ENCODE measurements at places on chromosomes 3 and 15.

DNA sequence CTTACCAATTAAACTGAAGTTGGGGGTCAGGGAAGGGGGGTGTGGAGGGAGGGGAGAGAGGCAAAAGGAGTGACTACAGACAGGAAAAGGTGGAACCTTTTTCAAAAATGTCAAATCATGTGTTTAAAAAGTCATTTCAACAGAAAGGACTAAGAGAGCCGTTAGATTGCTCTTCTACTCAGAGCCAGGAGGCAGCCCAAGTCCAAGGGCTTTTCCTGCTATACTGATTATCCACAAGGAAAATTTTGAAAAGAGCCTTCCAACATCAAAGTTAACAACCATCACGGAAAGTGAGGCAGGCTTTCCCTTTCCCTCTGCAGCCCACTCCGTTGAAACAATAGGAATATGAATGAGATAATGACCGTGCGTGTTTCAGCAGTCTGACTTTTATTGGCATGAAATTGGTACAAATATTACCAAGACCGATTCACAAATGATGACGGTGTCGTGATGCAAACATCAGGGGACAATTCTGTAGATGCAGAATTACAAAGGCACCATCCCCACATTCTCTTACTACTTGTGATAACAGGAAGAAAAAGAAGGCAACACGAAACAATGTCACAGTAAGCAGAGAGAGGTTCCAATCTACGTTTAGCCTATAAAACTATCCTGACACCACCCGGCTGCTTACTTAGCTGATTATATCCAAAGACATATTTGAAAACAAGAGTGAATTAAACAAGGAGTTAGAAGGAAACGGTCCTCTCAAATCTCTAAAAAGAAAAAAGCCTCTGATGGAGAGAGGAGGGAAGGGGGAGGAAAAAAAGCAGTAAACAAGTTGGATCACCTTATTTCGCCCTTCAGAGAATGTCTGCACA lies 453.7 kb downstream of the FOXP1 start:
- DNase-seq = no peak

GRCh38 chr3:14491396-14492190 lies 48.5 kb downstream of the GRIP2 start:
- no peak for DNase-seq

- DNase-seq = no peak
These were observed 57.1 kb downstream of the ADAMTS17 start for GRCh38 chr15:100284701-100285100.

DNA sequence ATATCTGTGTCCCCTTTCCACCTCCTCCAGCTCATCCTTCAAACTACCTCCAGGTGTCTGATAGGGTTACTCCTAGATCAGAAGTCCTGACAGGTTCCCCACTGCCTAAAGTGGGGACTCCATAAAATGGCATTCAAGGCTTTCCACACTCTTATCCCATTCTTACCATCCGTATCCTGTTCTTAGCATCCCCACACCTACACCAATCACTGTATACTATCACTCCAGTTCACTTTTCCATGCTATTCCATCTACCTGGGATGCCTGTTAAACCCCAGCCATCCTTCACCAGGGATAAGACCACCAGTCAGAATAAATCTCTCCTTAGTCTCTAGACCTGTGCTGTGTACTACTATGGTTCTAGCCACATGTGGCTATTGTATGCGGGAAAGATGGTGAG lies 19.1 kb downstream of the SSR3 start:
- DNase-seq = no peak

GRCh38 chr3:127049393-127049792 lies 66.5 kb downstream of the PLXNA1 start:
- DNase-seq = no peak

GRCh38 chr3:49163609-49164008 lies 2.5 kb downstream of the CCDC71 start:
- DNase-seq = no peak

- no peak for DNase-seq
These were observed 120.8 kb downstream of the FEZF2 start for GRCh38 chr3:62252438-62253157.

GRCh38 chr3:10557250-10557649 lies 51.9 kb upstream of the ATP2B2 start:
- DNase-seq = no peak

DNA sequence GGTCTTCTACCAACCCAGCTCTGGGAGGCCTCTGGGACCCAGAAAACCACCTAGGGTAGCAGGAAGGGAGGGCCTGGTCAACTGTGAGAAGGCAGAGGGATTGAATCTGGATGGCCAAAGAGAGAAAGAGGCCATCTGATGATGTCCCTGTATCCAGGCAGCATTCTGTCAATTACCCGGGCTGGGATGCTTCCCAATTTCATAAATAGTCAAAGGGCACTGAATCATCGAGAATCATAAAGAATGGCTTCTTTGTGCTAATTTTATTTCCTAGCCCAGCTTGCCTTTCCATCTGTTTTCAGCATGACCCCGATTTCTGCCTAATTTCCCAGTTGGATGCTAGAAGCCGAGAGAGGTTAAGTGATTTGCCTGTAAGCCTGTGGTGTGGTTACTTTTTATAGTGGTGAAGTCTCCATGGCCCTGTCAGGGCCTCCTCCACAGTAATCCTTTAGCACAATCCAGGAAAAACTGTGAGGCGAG lies 129.2 kb downstream of the FAM43A start:
- DNase-seq = no peak

- DNase-seq = no peak
These were observed 24.2 kb upstream of the C15orf39 start for GRCh38 chr15:75177360-75178071.

DNA sequence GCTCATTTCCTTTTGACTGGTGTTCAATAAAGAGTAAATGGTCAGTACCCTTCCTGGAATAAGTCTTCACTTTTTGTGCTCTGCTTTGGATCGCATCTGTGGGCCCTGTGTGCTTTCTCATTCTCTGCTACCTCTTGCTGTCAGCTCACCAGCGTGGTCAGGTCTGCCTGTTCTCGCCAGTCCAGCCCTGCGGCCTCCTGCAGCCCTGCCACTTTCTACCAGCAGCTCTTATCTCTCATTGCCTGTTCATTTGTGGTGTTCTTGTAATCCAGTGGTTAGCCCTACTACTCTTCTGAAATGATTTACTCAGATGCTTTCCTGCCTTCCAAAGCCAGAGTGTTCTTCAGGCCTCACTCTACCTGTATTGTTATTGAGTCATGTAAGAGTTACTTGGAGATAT lies 54.8 kb downstream of the CHCHD6 start:
- no peak for DNase-seq

GRCh38 chr3:143471705-143472104 lies 352.1 kb downstream of the CHST2 start:
- no peak for DNase-seq

DNA sequence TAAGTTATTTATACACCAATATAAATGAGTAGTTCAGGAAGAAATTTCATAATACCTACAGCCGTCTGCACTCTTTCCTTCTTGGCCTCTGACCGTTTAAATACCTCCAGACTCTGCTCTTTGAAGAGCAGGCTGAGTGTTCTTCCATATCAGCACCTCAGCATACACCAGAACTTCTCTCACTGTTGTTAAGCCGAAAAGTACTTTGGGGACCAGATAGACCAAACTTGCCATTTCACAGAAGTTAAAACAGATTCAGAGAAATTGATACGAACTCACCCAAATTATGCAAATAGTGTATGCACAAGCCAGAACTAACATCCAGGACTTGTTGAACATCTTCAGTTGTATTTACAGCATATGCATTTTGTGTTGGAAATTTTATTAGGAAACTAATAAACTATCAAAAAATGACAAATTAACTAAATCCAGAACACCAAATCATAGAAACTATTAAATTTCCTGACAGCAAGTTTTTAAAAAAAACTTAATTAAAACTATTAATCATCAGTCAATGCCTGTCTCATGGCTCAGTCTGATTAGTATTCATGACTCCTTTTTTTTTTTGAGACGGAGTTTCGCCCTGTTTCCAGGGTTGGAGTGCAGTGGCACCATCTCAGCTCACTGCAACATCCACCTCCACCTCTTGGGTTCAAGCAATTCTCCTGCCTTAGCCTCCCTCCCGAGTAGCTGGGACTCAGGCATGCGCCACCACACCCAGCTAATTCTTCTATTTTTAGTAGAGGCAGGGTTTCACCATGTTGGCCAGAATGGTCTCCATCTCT lies 24.1 kb downstream of the CGGBP1 start:
- DNase-seq = no peak

GRCh38 chr3:130242850-130243569 lies 102.5 kb upstream of the COL6A5 start:
- no peak for DNase-seq

DNA sequence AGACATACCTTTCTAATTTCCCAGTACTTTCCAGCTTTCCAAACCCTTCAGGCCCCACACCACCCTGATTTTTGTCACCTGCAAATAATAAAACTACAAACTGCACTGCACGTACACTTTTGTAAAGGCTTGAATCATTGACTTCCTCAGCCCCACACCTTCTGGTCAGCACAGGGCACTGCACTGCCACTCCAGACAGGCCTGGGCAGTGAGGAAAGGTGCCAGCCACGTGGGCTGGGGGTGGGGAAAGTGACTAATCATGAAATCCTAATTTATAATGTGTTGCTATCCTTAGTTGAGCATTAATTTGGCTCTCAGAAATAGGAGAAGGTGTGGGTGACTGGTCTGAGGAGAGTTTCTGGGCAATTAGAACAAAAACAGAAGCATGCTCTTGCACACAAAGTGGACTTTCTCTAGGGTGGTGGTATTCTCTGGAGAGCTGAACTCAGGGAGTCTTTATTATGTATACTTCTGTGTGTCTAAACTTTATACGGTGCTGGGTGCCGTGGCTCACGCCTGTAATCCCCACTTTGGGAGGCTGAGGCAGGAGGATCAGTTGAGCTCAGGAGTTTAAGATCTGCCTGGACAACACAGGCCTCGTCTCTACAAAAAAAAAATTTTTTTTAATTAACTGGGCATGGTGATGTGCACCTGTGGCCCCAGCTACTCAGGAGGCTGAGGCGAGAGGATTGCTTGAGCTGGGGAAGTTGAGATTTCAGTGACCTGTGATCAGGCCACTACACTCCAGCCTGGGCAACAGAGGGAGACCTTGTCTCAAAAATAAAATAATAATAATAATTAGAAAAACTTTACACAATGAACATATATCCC lies 58.2 kb upstream of the FLNB start:
- DNase-seq = no peak

DNA sequence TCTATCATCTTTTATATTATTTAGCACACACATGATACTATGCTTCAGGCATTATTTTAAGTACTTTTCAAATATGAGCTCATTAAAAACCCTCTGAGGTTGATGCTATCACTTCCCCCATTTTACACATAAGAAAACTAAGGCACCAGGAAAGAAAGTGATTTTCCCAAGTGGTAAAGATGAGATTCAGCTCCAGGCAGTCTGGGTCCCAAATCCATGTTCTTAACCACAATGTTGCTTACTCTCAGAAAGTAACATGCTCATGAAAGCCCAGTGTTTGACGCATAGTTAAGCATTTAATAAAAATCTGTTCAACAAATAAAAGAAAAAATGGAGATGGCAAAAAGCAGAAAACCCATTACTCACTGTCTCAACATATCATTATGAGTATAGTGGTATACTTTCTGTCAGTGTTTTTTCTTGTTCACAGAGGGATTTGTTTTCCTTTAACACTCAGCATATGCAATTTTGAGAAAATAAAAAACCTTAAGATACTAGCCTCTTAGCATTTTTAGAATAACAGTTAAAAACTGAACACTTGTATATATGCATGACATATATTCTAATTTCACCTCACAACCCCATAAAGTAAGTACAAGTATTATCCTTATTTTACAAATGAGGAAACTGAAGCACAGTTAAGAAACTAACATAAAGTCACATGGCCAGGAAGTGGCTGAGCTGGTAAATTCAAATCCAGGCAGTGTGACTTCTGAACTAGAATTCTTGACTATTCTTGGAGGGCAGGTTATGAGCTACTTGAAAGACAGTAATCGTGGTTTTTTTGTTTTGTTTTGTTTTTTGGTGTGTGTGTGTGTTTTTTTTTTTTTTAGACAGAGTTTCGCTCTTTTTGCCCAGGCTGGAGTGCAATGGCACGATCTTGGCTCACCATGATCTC lies 10.4 kb downstream of the PEAK1 start:
- no peak for DNase-seq

- DNase-seq = no peak
These were observed 9.3 kb downstream of the LRCH3 start for GRCh38 chr3:197800379-197800778.

DNA sequence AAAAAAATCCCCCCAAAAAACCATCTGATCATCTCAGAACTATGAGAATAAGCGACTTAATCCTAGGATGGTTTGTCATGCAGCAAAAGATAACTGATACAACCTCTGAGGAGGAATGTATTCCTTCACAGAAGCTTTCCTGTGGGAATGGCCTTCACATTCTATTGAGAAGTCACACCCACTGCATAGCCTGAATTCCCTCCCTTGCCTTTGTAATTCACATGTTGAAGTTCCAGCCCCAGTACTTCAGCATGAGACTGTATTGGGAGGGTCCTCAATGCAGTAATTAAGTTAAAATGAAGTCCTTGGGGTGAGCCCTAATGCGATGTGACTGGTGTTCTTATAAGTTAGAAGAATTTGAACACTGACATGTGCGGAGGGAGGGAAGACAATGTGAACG lies 395.2 kb downstream of the TUSC7 start:
- no peak for DNase-seq

GRCh38 chr3:8488877-8489276 lies 12.7 kb upstream of the LMCD1 start:
- no peak for DNase-seq

GRCh38 chr3:160098261-160098908 lies 109.8 kb downstream of the IL12A start:
- DNase-seq = no peak

DNA sequence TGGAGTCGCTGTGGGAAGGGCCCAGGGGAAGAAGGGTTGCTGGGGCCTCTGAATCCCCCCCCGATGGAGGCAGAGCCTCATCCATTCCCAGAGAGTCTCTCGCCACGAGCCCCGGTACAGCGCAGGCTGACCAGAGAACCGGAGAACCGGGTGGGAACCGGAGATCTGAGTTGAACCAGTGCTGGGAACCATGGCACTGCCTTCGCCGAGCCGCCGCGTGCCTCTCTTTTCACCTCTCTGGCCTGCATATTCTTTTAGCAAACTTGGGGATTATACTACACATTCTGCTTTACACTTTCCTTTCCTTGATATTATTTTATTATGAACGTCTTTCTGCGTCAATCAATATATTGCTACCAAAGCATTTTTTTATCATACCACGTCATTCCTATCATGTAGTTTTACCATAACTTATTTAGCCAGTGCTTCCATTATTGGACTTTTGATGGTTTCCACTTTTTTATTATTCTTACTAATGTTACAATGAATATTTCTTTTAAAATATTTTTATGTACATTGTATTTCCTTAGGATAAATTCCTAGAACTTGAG lies 7.2 kb downstream of the NRROS start:
- no peak for DNase-seq

GRCh38 chr15:63006032-63006878 lies 36.3 kb upstream of the TPM1 start:
- DNase-seq = no peak

GRCh38 chr3:158769549-158769948 lies 32.3 kb upstream of the MFSD1 start:
- no peak for DNase-seq

DNA sequence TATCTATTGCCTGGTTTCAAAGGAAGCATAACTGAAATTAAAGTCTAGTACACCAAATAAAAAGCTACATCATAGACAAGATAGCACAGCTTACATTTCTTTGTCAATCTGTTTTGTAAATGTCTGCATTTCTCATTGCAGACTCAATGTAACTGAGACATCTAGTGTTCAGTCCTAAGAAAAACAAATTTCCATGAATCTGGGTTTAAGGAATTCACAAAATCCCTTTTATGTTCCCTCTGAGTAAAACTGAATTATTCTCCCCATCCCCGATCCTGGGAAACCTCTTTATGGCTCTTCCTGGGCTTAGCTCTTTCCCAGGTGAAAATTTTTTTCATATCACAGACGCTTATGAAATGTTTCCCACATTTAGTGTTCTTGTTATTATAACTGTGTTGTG lies 21.6 kb upstream of the RASA2 start:
- no peak for DNase-seq

Data from smooth muscle cell of the brain vasculature (primary cell).